ENCODE measurements at places on chromosomes 5 and 9. TPM values are rescaled to one million over a fixed set of nuclear protein-coding genes. Genes with fewer than 3 reads are reported as not detected.

- DNase-seq, result no peak
- H3K4me1 ChIP-seq, result peaks cover 64% of the 10 kb centered on the region
- H3K27me3 ChIP-seq, result no peaks in the 10 kb centered on the region
- H3K4me3 ChIP-seq, result no peak overlapping the region
- H3K36me3 ChIP-seq, result no peaks in the 10 kb centered on the region
Measured at GRCh38 chr5:59661311-59661710, 232.2 kb downstream of the PDE4D start.

- peak overlapping the region; percentile 84 for H3K27ac ChIP-seq
- peaks cover 23% of the 10 kb centered on the region for H3K4me1 ChIP-seq
- DNase-seq, result peak; percentile 96
Measured at GRCh38 chr5:113294311-113295110, 140.3 kb downstream of the TSSK1B start.

GRCh38 chr5:33633699-33634098 lies 192.9 kb downstream of the TARS1 start:
- no peak for DNase-seq
- no peak overlapping the region for H3K27ac ChIP-seq
- H3K27me3 ChIP-seq, result no peaks in the 10 kb centered on the region
- no peaks in the 10 kb centered on the region for H3K4me1 ChIP-seq

DNA sequence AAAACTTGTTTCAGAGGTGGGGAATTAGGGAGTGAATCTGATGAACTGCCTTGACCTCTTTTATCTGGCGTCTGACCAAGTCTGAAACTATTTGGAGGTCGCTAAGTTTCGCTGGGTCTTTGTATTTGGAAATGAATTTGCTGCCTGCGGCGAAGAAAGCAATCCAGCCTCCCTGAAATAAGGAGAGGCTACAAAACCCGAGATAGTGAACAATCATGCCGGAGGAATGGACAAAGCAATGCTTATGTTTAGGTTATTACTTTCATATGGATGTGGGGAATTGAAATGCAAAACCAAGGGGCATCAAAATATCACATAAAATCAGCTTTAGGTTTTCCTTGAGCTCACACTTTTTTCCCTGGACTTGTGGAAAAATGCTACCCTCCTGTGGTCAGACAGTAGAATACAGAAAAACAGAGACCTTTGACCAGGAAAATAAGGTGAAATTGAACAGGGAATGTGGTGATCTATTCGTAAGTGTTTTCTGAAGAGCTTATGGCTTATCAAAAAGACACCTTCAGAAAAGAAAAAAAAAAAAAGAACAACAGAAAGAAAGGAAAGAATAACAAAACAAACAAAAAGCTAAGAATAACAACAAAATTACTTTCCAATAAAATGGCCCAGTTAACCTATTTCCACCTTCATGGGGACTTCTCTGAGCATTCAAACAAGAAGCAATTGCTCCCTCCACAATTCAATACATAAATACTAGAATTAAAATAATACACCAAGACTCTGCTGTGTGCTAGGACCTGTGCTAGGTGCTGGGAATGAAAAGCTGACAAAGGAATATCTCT lies 68.6 kb upstream of the DPYSL3 start:
- H3K36me3 ChIP-seq, result no peaks in the 10 kb centered on the region
- H3K4me1 ChIP-seq, result no peaks in the 10 kb centered on the region
- H3K4me3 ChIP-seq, result no peak overlapping the region

- no peaks in the 10 kb centered on the region for H3K36me3 ChIP-seq
- H3K4me1 ChIP-seq, result no peaks in the 10 kb centered on the region
- no peak for DNase-seq
- H3K27ac ChIP-seq, result no peak overlapping the region
- H3K27me3 ChIP-seq, result no peaks in the 10 kb centered on the region
- no peak overlapping the region for H3K4me3 ChIP-seq
Measured at GRCh38 chr5:121053055-121053985, 589.2 kb downstream of the PRR16 start.

GRCh38 chr9:99299211-99300102 lies 77.4 kb downstream of the SEC61B start:
- no peak overlapping the region for H3K4me3 ChIP-seq
- H3K27ac ChIP-seq, result no peak overlapping the region
- H3K4me1 ChIP-seq, result no peaks in the 10 kb centered on the region
- no peaks in the 10 kb centered on the region for H3K36me3 ChIP-seq
- no peaks in the 10 kb centered on the region for H3K27me3 ChIP-seq
- DNase-seq, result peak; percentile 27

GRCh38 chr5:64838803-64839202 lies 70.1 kb downstream of the CWC27 start:
- H3K27ac ChIP-seq, result no peak overlapping the region
- H3K27me3 ChIP-seq, result no peaks in the 10 kb centered on the region
- peaks cover 4% of the 10 kb centered on the region for H3K36me3 ChIP-seq

DNA sequence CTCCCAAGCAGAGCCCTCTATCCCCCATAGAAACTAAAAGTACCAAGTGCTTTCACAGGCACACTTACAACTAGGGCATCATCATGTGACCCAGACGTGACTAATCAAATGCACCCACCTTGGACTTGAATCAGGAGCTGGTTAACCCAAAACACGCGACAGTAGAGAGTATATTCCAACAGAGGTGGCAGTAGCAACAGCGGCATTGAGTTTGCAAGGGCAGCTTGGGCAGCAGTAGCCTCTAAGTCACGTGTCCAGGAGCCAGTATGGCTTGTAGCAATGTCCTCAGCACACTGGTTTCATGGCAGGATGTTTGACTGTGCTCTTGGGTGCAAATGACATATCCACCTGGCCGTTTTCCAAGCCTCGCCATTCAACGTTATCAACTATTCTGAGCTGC lies 73.4 kb upstream of the DNAH5 start:
- H3K4me3 ChIP-seq, result no peak overlapping the region
- DNase-seq, result no peak
- H3K27ac ChIP-seq, result no peak overlapping the region
- no peaks in the 10 kb centered on the region for H3K36me3 ChIP-seq

DNA sequence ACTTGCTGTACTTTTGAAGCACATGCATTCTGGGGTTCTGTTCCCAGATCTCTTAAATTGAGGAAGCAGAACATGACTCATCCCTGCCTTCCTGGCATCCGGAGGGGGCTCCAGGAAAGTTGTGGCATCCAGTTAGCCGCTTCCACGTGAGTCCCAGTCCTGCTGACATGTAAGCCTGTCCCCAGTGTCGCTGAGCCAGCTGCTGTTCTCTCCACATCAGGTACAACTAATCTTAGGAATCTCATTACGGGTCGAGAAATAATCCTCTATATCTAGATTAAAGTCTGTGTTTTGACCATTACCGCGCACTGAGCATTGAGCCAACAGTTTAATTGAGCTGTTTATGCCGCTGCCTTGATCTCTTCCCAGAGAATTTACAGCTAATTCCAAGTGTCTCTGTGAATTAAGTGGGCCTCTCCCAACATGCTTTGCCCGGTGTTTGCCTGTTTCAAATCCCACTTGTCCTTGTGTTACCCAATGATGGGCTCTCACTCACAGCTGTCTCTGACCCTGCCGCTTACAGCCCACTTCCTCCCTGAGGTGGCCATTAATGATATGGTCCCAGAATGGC lies 10.5 kb upstream of the SHB start:
- no peaks in the 10 kb centered on the region for H3K36me3 ChIP-seq
- no peaks in the 10 kb centered on the region for H3K27me3 ChIP-seq
- H3K4me3 ChIP-seq, result no peak overlapping the region
- DNase-seq, result no peak
- peaks cover 2% of the 10 kb centered on the region for H3K4me1 ChIP-seq

Gene TXNDC8
- polyA plus RNA-seq, result not detected

Gene IFNA21
- not detected for polyA plus RNA-seq

DNA sequence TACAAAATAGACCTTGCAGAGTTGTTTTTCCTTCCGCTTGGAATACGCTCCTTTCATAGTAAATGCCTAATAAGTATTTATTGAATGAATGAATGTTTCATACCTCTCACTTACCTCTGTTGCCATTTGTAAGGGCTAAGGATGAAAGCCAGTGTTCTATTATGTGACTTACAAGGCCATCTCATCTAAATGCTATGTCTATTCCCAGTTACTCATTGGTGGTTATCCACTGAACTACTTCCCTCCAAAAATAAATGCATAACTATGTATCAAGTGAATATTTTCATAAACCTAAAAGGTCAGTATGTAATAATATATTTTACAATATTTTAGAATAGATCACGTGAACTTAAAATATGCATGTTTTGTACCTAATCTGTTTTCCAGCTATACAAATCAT lies 670.5 kb upstream of the RGMB start:
- no peak for DNase-seq
- H3K27me3 ChIP-seq, result no peaks in the 10 kb centered on the region
- H3K4me1 ChIP-seq, result no peaks in the 10 kb centered on the region
- H3K27ac ChIP-seq, result no peak overlapping the region
- H3K36me3 ChIP-seq, result no peaks in the 10 kb centered on the region
- no peak overlapping the region for H3K4me3 ChIP-seq

- DNase-seq, result no peak
- peak overlapping the region; percentile 51 for H3K27ac ChIP-seq
- no peaks in the 10 kb centered on the region for H3K27me3 ChIP-seq
- H3K4me3 ChIP-seq, result no peak overlapping the region
- H3K36me3 ChIP-seq, result no peaks in the 10 kb centered on the region
Measured at GRCh38 chr5:142221091-142221860, 103.5 kb downstream of the SPRY4 start.

DNA sequence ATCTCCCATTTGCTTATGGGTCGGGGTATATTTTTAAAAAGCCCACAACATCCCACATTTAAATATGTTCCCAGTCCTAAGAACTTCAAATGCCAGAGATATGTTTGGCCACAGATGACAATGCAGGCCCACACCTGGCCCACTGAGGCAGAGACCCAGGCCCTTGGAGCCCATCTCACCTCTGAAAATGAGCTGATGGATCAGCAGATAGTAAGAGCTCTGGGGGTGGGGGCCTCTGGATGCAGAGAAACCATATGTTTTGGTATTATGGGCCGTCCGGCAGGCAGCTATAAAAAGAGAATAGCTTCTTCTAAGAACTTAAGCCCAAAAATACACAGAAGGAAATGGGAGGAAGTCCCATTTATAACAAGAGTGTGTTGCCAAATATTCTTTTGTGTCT lies 256.0 kb downstream of the GRIA1 start:
- no peak overlapping the region for H3K27ac ChIP-seq
- no peaks in the 10 kb centered on the region for H3K27me3 ChIP-seq
- DNase-seq, result no peak
- no peaks in the 10 kb centered on the region for H3K36me3 ChIP-seq
- H3K4me3 ChIP-seq, result no peak overlapping the region

DNA sequence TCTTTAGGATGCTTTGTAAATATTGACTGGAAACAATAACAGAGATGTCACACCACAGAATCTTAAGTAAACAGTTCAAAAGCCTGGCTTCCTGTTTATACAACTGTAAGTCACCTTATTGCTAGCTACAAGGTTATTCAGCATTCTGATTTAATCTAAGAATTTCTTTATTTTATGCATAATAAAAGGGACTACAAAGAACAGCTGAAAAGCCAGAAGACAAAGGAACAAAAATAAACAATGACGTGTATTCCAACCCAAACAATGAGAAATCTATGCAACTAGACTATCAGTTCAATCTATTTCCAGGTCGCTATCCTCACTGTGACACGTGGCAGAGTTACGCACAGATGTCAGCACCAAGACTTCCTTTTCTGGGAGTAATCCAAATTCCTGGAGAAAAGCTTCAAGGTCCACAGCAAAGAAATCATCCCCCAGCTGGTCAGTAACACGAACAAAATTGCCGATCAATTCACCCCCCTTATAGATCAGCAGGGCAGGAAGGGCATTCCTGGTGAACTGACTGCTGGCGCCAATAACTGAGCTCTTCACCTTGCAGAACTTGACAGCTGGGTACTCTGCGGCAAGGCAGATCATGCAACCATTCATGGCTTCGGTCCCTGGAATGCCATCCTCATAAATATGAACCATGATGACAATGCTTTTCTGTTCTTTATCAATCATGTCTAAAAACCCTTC lies 8.4 kb downstream of the PDCL start:
- DNase-seq, result peak; percentile 27
- H3K27ac ChIP-seq, result peak overlapping the region; percentile 44
- H3K4me3 ChIP-seq, result no peak overlapping the region
- peaks cover 75% of the 10 kb centered on the region for H3K36me3 ChIP-seq
- no peaks in the 10 kb centered on the region for H3K4me1 ChIP-seq

- no peaks in the 10 kb centered on the region for H3K27me3 ChIP-seq
- no peaks in the 10 kb centered on the region for H3K36me3 ChIP-seq
- peak; percentile 43 for DNase-seq
- H3K27ac ChIP-seq, result no peak overlapping the region
Measured at GRCh38 chr5:180499684-180500083, 5.5 kb downstream of the CNOT6 start.

GRCh38 chr9:118455259-118455658 lies 751.1 kb downstream of the TLR4 start:
- H3K36me3 ChIP-seq, result no peaks in the 10 kb centered on the region
- H3K4me3 ChIP-seq, result no peak overlapping the region
- no peak for DNase-seq
- no peaks in the 10 kb centered on the region for H3K4me1 ChIP-seq
- H3K27me3 ChIP-seq, result no peaks in the 10 kb centered on the region
- no peak overlapping the region for H3K27ac ChIP-seq

- H3K27me3 ChIP-seq, result no peaks in the 10 kb centered on the region
- no peak overlapping the region for H3K4me3 ChIP-seq
- peak overlapping the region; percentile 26 for H3K27ac ChIP-seq
- H3K4me1 ChIP-seq, result peaks cover 78% of the 10 kb centered on the region
- peaks cover 5% of the 10 kb centered on the region for H3K36me3 ChIP-seq
Measured at GRCh38 chr5:149586708-149587318, 5.5 kb downstream of the ARHGEF37 start.

- H3K27me3 ChIP-seq, result no peaks in the 10 kb centered on the region
- no peak overlapping the region for H3K27ac ChIP-seq
- H3K4me1 ChIP-seq, result no peaks in the 10 kb centered on the region
- no peak overlapping the region for H3K4me3 ChIP-seq
- H3K36me3 ChIP-seq, result no peaks in the 10 kb centered on the region
Measured at GRCh38 chr9:73715591-73715990, 563.9 kb downstream of the ANXA1 start.

Measured in stomach (tissue), 19 donors.